ENCODE measurements at places on chromosomes 1 and 21.

GRCh38 chr21:35048706-35049617, at the start of gene RUNX1:
Gene RUNX1, minus strand, starts transcription at chr21:35049302.
- peak; percentile 19 for ATAC-seq

GRCh38 chr1:198445872-198446271, 94.6 kb downstream of the ATP6V1G3 start:
- ATAC-seq = no peak

DNA sequence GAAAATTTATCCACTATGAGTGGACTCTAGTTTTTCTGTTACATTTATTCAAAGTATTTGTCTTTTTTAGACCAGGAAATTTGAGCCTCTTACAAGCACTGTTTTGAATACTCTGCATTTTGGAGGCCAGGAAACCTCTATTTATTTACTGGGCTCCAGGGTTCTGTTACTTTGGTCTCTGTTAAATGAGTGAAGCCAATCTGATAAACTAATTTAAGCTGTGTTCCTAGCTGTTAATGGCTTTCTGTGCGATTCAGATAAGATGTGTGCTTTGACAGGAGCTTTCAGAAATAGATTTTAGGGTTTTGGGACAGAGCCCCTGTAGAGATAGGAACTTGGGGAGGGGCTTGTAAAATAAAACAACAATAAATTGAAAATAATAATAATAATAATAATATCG, 23.9 kb downstream of the ACKR1 start:
- ATAC-seq = no peak

DNA sequence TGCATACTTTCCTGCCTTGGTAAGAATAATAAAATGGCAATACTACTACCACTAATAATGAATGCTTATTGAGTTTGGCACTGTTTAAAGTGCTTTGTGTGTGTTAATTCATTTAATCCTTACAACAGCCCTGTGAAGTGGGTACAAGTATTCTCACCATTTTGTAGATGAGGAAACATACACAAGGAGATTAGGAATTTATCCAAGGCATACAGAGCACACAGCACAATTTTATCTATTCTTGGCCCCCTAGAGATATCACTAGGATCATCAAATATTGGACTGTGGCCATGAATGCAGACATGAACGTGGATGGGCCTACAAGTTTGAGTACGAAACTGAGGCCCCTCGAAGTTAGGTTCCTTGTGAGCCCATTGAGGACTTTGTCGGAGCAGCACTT, 39.5 kb downstream of the TENT5C start:
- ATAC-seq = no peak

DNA sequence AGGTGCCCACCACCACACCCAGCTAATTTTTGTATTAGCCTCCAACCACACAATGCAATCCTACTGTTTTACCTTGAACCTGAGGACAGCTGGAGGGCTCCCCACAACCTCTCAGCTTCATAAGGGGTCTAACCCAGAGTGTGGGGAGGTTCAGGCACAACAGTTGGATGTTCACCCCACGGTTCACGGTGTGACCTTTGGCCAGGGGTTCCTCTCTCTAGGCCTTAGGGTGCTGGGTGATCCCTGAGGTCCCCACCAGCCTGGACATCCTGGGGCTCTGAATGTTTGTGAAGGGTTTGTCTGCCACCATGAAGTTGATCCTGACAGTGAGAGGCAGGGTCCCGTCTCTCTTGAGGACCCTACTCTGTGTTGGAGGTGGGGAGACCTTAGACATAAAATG, 3.9 kb downstream of the ACOT11 start:
- ATAC-seq = no peak

GRCh38 chr1:11399250-11399649, 79.7 kb upstream of the DISP3 start:
- no peak for ATAC-seq

DNA sequence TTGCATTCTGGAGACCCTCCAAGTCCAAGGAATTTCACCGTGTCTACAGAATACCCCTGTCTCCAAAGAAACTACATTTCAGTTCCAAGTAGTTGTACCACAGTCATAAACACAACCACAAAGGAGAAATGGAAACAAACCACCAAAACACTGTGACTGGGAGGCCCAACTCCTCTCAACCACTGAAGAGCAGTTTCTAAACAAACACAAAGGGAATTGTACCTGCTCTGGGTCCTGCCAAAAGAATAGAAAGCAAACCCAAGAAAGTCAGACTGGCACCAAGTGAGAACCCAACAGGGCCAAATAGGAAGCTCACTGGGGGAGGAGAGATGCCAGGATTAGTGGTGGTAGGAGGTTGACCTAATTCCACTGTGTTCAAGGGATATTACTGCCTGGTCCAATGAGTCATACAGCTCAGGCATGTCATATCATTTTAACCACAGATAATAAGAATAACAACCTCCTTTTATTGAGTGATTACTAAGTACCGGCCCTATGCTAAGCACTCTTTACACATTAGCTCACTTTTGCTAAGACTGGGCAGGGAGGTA, 123.9 kb upstream of the PPP2R5A start:
- ATAC-seq = peak; percentile 91

DNA sequence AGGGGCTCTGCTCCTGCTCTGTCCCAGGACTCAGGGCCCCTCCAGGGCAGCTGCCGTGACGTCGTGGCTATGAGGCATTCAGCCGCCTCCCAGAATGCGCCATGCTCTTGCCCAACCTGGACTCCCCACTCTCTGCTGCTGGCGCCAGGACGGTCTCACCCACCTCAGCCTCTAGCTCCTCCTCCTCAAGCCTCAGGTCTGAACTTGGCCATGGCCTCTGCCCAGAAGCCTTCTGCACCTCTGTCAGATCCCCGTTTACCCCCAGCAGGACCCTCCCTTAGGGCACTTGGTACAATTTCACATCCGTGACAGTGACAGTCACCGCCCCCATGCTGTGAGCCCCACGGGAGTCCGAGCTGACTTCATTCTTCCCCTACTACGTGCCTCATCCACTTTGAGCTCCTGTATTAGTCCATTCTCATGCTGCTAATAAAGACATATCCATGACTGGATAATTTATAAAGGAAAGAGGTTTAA, 4.9 kb downstream of the CSTB start:
- peak; percentile 33 for ATAC-seq

DNA sequence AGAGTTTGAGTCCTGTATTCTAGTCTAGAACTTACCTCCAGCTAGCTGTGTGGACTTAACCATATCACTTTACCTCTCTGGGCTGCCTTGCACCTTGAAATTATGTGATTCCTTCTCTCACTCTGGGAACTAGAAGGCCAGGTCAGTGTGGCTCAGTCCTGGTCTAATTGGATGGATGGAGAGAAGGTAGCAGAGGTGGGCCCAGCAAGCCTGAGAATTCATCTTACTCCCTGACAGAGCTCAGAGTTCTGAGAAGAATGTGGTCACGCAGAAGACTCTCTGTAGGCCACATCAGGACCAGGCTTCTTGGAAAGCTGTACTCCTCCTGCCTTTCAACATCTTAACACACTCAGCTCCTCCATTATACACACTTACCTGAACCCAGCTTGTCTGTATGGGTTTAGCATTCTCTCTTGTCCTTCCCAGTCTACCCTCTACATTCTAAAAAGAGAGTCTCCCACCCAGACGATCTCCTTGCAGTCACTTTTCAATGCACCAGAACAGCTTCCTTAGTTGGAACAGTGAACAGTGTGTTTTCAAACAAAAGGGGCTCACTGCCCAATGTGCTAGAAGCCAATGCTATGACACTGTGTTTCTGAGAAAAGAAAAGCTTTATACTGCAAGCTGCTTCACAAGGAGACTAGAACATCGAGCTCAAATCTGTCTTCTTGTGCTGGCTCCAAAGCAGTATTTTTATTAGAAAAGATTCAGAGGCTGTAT, 60.5 kb downstream of the CAPN9 start:
- ATAC-seq = no peak

DNA sequence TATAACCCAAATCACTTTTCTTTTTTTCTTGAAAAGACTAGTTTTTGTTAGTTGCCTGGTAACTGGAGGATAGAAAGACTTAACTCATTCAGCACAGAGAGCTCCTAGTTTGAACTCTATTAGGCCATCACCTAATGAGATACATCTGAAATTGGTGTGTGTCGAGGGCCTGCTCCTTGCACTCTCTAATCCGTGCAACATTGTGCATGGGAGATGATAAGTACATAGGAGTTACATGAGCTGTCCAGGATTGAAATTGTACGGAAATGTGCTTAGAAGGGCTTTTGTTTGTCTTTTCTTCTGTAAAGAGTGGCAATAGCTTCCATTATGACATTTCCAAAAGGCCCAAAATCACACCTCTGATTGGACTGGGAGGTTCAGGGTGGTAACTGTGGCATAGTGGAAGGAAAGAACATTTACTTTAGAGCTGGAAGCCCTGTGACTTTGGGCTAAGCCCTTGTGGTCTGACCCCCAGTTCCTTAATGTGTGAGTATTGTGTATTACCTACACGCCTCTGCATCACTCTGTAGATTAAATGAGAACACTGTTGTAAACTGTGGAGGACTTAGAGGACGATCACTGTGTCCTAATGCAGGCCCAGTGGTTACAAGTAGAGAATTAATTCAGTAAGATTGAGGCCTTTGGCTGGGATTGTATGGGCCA, 71.2 kb downstream of the FGGY start:
- ATAC-seq = no peak

GRCh38 chr1:30302858-30303257, 420.5 kb downstream of the MATN1 start:
- no peak for ATAC-seq

DNA sequence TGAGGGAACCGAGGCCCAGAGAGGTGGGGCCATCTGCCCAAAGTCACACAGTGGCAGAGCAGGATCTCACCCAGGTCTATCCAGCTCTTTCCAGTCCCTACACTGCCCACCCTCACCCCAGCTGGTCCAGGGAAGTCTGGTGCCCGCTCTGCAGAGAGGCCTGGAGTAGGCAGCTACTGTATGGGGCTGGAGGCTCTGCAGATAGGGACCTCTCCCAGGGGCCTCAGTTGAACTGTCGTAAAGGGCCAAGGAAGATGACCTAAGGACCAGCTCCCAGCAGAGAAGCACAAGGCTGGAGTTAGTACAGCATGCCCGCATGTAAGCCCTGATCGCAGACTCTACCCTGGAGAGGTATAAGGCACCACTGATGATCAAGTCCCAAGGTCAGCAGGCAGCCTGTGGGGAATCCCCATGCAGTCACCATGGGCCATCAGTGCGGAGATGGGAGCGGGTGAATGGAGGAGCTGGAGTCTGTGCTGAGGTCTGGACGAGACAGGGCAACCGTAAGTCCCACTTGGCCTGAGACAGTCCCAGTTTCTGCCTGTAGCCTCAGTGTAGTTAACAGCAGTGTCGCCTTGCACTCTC, 320.2 kb downstream of the MATN1 start:
- ATAC-seq = no peak

- no peak for ATAC-seq
Measured at GRCh38 chr1:180353945-180354344, 123.9 kb downstream of the LHX4 start.

DNA sequence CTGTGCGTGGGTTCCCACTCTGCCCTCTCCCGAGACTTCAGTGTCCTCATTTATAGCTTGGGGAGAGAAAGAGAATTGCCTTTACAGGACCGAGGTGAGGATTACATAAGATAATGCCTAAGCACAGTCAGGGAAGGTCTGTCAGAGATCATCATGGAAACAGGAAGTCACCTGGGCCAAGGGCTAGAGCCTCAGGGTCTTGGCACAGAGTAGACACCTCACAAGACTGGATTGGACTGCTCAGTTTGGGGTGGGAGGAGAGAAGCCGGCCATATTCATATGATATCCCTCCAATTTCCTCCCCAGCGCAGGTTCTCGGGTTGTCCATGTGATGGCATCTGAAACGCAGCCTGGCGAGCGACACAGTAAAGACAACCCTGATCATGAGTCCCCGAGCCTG, 3.8 kb downstream of the CNR2 start:
- ATAC-seq = peak; percentile 29

- no peak for ATAC-seq
Measured at GRCh38 chr1:21492356-21492625, 16.9 kb upstream of the ALPL start.

DNA sequence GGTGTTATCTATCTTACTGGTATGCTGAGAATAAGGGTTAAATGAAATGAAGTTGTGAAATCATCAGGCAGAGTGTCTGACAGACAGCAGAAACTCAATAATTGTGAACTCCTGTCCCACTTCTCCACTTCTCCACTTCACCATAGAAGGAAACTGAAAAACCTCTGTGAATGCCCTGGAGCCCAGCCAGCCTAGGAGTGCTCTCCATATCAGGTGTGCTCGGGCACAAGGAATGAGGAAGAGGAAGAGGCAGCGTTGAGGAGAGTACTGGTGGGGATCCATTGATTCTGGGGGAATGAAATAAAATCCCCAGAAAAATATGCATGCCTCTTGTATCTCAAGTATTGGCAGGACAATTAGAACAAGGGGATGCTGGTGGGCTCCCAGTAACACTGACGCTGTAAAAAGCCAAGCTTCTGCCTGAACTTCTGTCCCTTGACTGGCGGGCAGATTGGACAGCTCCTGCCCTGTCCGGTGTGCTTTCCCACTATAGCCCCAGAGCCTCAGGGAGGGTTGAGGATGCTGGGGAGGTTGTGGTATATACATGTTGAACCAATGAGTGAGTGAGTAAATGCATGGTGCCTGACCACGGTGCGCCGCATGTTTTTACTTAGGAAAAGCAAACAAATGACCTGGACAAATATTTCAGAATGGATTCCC, 47.7 kb downstream of the NMNAT2 start:
- ATAC-seq = no peak

- peak; percentile 85 for ATAC-seq
Measured at GRCh38 chr1:235917267-235917811, 50.6 kb upstream of the LYST start.

DNA sequence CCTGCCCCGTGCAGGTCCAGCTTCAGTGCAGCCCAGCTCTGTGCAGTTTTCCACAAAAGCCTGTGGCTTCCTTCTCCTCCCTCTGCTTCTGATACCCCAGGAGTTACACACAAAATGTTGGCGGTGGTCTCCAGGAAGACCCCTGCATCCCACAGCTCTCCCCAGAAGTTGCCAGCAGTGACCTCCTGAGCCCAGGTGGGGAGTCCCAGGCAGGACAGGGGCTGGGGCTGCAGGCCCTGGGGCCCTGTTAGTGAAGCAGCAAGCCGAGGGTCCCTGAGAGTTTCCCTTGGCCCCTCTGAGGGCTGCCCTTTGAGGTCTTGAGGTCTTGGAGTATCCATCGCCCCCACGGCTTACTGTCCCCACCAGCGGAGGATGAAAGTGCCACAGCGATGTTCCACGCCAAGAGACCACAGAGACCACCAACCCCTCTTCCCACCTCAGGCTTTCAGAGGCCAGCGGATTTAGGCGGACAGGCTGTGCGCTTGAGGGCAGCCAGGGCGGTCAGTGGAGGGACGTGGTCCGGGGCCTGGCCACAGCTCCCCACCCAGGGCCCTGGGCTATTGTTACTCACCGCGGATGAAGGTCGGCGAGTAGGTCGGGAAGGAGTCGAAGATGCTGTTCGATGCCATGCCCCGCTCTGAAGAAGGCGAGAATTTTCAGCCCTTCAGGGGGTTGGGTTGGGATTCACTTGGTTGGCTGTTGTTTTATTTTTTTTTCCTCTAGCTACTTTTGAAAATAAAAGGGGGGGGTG, 34.0 kb upstream of the RUNX3 start:
- no peak for ATAC-seq
